ENCODE measurements at places on chromosomes 1 and 21.

GRCh38 chr1:34113362-34113761 is 51.7 kb downstream of the CSMD2 start:
- DNase-seq: no peak

DNA sequence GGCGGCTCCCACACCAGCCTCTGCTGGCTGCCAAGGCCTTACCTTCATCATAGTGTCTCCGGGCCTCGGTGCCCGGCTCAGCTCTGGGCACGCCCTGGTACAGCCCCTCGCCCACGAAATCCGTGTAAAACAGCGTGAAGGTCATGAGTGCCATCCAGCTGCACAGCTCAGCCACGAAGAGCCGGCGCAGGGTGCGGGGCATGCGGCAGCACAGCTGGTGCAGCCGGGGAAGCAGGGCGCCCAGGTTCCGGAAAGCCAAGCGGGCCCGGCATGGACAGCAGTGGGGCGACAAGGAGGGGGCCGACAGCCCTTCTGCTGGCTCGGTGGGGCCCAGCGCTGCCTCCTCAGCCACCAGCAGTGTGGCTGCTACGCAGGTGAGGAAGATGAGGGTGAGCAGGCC is 17.5 kb downstream of the SLC45A3 start:
- DNase-seq: no peak

DNA sequence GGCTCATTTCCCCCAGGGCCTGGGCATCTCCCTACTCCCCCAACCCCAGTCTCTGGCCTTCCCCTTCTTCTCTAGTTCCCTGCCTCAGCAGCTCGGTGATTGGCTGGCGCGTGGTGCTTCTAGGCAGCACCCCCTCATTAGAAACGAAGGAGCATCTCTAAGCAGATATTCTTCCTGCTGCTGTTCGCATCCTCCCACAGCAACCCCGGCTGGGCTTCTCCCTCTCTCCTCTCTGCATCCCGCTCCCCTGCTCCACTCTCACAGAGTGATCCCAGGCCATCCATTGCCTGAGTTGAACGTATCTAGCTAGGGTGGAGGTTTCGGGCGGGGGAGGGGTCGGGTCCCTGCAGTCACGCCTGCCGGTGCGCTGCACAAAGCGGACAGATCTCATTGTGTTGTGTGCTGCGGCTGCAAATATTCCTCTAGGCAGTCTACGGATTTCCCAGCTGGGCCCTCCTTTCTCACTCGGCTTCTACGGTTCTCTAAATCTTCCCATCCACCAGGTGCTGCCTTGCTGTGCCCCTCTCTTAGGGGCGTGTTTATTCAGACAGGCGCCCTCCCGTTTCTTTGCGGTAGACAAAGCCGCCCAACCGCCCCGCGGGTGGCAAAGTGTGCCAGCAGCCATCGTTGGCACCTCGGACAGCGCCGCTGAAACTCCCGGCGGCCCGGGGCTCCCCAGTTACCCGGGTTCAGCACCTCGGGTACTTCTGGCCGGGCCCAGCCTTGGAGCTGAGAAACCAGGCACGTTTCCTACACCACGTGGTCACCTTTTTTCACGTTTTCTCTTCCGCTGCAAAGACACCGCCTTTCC is 2.2 kb downstream of the CACNA1E start:
- DNase-seq: no peak

GRCh38 chr21:28337315-28337714 is 655.4 kb downstream of the LTN1 start:
- no peak for DNase-seq

GRCh38 chr1:22163564-22163963 is 20.7 kb upstream of the WNT4 start:
- DNase-seq: no peak

DNA sequence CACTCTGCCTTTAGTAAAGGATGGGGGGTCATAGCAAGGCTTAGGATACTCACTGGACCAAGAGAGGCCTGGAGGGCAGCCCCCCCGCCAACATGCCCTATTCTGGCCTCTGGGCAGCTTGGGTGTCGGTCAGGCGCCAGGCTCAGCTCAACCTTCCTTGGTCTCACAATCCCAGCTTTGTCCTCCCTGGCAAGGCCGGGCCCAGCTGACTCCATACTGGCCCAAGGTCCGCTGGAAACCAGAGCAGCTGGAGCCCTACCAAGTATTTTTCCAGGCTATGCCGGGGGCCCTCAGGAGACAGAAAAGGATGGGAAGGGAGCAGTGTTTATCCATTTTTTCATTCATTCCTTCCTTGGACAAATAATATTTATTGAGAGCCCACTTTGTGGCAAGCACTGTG is 6.2 kb downstream of the FBXO2 start:
- DNase-seq: no peak

DNA sequence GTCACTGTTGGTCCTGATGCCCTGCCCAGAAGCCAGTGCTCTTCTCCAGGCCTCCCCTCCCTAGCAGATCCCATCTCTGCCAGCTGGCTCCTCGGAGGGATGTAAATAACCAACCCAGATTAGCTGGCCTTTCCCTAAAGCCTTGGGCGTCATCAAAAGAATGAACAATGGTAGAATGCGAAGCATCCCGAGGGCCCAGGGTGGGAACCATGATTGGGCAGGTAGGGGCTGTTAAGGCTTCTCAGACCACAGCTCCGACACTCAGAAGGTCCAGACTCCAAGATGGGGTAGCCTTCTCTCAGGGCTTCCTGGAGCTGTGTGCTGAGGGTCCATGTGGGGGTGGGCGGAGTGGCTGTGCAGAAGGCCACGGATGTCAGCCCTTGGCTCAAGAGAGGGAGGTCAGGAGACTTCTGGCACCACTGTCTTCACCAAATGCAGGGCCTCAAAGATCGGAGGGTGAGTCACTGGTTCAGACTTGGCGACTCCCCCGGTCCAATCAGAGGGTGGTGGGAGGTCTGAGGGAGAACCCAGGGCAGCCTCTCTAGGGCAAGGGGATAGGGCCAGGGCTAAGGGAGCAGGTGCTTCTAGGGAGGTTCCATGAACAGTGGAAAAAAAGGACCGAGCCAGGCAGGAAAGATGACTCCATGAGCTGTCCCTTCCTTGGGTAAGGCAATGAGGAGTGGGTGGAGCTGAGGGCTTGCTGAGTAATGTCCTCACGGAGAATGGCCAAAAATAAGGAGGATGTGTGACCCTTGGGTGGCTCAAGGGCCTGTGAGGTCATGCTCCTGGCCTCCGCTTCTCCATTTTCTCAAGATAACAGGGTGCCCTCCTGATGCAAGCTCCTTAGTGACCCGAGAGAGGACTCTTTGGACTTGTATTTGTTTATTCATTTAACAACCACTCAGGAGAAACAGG is 58.4 kb upstream of the EPS8L3 start:
- DNase-seq: no peak

DNA sequence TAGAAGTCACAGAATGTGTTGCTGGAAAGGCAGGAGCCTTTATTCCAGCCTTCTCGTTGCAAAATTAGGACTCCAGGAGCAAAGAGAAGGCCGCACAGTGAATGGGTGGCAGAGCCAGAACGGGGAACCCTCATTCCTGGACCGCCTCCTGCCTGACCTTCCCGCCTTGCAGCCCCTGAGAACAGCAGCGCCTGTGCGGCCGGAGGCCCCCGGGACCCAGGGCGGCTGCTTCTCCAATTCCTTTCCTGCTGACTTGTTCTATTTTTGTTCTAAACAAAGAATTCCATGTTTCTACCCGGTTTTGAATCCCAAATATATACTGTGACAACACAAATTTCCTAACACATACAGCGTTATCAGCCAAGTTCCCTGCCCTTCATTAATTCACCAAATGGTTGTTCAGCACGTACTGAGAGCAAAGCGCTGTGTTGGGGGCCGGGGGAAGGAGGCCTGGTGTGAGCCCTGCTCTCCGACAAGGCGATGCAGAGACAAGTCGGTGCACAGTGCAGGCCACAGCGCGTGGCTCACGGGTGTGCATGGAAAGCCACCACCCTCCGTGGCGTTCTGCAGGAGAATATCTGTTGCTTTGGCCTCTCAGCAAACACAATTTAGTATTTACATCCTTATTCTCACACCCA is 31.9 kb upstream of the COL6A2 start:
- DNase-seq: no peak

- no peak for DNase-seq
Measured at GRCh38 chr1:7468248-7468647, 302.8 kb upstream of the VAMP3 start.

GRCh38 chr1:229437443-229437842 is 3.5 kb upstream of the ACTA1 start:
- no peak for DNase-seq

- no peak for DNase-seq
Measured at GRCh38 chr1:210123924-210124589, 108.5 kb upstream of the SERTAD4 start.

- DNase-seq: no peak
Measured at GRCh38 chr1:33306653-33307493, 14.0 kb downstream of the A3GALT2 start.

DNA sequence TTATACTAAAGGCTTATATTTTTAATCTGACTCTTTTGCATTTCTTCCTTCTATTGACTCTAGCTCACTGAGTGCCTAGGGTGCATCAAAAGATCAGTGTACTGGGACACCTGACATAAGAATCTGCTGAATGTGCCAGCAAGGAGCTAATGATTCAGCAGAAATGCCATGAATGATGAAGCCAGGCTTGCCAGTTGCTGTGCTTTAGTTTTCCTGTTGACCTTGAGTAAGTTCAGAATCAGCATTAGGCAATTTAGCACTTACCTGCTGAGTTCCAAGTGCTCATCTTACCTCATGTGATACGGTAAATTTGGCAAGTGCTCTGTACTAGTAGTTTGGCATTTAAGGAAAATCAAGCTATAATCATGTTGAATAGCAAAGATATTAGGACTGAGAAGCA is 523.2 kb upstream of the B3GALT2 start:
- DNase-seq: no peak

DNA sequence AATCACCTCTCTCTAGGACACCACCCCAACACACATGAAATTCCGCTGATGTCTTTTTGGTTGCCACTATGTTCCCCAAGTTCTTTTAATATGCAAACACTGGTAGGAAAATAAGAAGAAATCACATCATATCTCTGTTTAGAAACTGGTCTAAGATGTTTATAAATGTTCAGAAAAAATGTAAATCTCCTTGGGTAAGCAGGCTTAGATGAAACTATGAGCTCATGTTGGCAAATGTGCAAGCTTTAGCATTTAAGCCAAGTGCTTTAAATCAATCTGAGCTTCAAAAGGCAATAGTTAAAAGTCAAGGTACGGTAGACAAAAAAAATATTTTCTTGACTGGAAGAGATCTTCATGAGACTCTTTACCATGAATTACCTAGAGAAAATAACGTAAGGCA is 25.2 kb upstream of the SLAMF9 start:
- no peak for DNase-seq

- DNase-seq: no peak
Measured at GRCh38 chr1:153612111-153612754, 704 bp downstream of the S100A16 start.

- DNase-seq: peak; percentile 63
Measured at GRCh38 chr1:168439456-168440375, 104.1 kb downstream of the XCL2 start.

DNA sequence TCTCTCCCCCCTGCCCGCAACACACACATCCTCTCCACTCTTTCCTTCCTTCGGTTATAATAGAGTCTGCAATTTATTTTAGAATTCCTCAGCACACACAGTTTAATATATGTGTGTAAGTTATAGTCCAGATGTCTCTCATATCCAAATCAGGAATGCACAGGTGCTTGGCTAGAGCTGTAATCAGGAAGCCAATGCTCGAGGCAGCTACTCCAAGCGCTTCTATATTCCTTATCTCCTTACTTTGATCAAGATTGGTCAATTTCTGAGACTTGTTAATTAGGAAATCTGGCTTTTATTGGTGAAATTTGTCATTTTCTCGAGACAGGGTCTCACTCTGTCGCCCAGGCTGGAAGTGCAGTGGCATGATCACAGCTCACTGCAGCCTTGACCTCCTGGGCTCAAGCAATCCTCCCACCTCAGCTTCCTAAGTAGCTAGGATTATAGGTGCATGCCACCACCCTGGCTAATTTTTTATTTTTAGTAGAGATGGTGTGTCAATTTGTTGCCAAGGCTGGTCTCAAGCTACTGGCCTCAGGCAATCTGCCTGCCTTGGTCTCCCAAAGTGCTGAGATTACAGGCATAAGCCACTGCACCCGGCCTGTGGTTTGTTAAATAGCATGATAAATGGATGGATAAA is 27.7 kb downstream of the RPL5 start:
- DNase-seq: no peak

DNA sequence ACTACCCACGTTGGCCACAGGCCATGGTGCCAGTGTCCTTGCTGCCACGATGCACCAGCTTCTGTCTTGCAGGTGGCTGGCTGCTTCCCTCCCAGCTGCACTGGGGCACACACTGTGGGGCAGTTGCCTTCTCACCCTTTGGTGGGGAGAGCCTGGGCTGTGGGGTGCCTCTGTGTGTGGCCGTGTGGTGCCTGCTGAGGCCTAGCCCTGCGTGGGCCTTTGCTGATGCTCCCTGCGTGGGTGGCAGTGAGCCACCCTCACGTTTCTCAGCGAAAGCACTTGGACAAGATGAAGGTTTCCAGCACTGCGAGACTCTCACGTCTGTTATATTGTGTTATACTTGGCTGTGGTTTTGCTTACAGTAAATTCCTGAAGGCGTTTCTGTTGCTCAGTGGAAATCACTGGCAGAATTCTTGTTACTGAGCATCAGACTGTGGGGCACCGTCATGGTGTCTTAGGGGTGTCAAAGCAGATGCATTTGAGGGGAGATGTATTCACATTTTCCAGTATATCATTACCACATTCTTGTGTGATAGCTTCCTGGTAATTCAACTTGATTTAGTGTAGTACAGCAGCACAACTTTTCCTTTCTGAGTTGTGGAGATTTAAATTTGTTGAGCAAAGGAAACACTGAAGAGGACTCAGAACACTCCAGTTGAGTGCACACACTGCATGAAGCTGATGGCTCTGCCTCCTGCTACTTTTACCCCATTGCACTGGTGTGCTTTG is 124.7 kb downstream of the PCBP3 start:
- DNase-seq: no peak

GRCh38 chr1:91619881-91620280 is 119.2 kb downstream of the CDC7 start:
- DNase-seq: no peak

- DNase-seq: no peak
Measured at GRCh38 chr1:150567717-150568593, 11.5 kb downstream of the MCL1 start.

DNA sequence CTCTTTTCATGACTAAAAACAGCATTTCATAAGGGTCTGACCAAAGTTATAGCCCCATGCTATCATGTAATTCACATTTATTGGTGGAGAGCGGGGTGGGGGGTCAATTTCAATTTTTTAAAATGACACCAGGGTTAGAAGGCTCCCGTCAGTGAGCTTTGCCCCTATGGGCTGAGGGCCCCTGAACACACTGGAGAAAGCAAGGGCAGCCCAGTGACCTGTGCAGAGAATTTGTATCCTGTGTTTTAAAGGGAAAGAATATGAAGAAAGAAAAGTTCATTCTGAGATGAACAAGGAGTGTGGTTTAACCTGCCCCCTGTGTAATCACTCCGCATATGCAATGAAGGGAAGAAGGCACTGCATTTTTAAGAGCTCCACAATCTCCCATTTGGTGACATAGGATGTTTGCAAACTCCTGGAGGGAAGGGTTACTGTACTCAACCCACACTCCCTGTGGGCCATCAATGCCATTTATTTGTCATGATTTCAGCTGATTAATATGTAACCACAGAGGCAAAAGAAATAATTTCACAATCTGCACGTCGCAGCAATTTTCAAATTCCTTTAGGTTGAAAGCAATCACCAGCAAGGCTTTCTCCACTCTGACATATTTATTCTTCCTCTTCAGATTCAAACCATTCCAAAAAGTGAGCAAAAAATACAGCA is 95.6 kb downstream of the ZNF281 start:
- DNase-seq: no peak

Data from stimulated activated CD8-positive, alpha-beta memory T cell treated with anti-CD3 and anti-CD28 coated beads, Interleukin-4, amount 100 ng/mL, for 4 hours (primary cell).